ENCODE measurements at places on chromosomes 1 and 21. TPM values are rescaled to one million over a fixed set of nuclear protein-coding genes. Genes with fewer than 3 reads are reported as not detected.

DNA sequence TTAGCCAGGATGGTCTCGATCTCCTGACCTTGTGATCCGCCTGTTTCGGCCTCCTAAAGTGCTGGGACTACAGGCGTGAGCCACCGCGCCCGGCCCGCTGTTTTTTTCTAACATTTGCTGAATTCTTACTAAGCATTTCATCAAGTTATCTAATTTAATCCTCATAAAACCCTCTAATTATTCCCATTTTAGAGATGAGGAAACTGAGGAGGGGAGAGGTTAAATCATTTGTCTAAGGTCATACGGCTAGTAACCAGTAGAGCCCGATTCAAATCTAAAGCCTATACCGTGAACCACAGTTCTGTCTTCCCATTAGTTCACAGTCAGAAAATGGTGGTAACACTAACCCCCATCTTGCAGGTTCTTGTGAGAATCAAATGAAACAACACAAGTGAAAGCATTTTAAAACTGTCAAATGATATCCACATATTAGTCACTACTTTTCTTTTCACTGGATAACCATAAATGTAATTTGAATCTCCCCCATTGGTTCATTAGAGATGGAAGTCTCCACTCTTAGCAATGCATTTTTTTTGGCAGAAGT lies 10.6 kb downstream of the HEYL start:
- no peak for DNase-seq
- H3K4me1 ChIP-seq: peaks cover 3% of the 10 kb centered on the region
- no peak overlapping the region for H3K27ac ChIP-seq
- H3K4me3 ChIP-seq: no peak overlapping the region
- H3K27me3 ChIP-seq: no peaks in the 10 kb centered on the region
- no peaks in the 10 kb centered on the region for H3K36me3 ChIP-seq

DNA sequence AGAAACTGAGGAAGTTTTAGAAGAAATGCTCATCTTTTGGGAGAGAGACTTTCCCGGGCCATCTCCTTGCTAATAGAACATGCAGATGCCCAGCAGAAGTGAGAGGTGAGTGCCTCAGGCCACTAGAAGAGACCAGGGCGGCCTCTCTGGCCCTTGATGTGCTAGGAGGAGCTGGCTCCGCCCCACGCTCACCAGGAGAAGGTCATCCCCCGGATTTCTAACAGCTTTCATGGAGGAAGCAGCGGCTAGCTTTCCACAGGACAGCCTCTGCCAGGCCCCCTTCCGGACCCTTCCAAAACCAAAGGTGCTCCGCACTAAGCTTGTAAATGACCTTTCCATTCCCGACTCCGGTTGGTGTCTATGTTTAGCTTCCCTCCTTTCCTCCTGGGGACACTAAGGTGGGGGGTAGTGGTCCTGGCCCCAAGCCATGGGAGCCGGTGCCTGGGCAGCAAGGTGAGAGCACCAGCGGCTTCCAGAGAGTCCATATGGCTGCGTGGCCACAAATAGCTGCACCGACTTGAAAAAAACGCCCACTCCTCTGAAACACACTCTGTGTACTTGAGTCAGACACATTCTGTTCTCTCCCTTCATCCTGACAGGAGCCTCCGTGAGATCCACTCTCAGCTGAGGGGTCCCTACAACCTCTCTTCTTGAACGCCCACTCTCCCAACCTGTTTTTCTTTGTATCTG lies 249.9 kb downstream of the TNR start:
- no peaks in the 10 kb centered on the region for H3K4me1 ChIP-seq
- H3K36me3 ChIP-seq: no peaks in the 10 kb centered on the region
- DNase-seq: no peak
- H3K27ac ChIP-seq: no peak overlapping the region
- peaks cover 3% of the 10 kb centered on the region for H3K27me3 ChIP-seq

DNA sequence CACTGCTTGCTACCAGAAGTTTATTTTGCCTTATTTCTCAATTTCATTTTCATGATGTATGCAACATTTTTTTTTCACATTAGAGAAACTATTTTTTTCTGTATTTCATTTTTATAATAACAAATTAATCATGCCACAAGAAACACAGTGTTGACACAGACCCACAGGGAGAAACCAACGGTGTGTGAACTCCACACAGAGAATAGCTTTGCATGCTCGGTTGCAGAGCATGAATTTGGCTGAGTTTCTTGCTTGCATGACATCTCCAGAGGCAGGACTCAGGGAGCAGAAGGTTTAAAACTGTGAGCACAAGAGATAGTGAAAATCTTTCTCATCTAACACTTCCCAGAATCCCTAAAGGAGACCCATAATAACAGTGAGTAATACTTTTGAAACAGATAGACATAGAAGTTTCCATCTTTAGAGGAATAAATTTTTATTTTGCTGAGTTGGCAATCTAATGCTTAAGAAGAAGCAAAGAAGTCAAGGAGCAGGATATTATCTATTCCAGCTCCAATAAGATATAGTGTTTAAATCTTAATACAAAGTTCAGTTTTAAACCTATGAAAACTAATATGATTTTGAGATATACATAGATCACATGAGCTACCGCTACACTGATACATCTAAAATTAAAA lies 890.9 kb downstream of the MRPL39 start:
- H3K36me3 ChIP-seq: no peaks in the 10 kb centered on the region
- no peaks in the 10 kb centered on the region for H3K4me1 ChIP-seq
- DNase-seq: no peak
- H3K4me3 ChIP-seq: no peak overlapping the region
- H3K27ac ChIP-seq: no peak overlapping the region
- no peaks in the 10 kb centered on the region for H3K27me3 ChIP-seq

- no peak for DNase-seq
- no peaks in the 10 kb centered on the region for H3K27me3 ChIP-seq
- H3K4me1 ChIP-seq: no peaks in the 10 kb centered on the region
- peaks cover 4% of the 10 kb centered on the region for H3K36me3 ChIP-seq
Measured at GRCh38 chr1:75797606-75798216, 1.0 kb downstream of the MSH4 start.

- peaks cover 4% of the 10 kb centered on the region for H3K27me3 ChIP-seq
- DNase-seq: no peak
- H3K4me1 ChIP-seq: no peaks in the 10 kb centered on the region
- no peak overlapping the region for H3K4me3 ChIP-seq
- no peaks in the 10 kb centered on the region for H3K36me3 ChIP-seq
- no peak overlapping the region for H3K27ac ChIP-seq
Measured at GRCh38 chr1:162019006-162019405, 4.7 kb downstream of the OLFML2B start.

Gene PTPN7
- total RNA-seq: 99.8 TPM

DNA sequence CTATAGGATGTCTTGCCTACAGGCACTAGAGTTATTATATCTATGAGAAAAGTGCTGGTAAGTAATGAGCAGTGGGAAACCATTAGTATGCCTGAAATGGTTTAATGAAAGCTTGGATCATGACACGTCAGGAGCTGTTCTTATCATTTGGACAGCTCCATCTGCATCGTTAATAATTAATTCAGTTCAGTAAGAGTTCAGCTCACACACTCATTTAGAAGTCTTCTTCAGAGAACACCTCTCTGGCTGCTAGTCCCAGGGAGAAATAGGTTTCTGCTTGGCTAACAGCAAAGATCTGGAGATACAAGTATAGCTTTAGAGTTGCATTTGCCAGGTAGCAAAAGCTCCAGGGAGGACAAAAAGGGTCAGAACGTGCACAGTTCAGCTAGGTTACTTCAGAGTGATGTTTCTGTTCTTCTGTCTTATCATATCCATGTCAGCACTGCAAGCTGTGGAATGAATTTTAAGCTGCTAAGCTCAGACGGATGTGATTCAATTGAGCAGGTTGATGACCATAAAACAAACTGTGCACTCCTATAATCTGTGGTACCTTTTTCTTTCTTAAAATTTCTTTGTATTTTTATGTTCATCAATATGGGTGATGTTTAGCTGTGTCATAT lies 173.6 kb downstream of the ADGRL2 start:
- H3K36me3 ChIP-seq: no peaks in the 10 kb centered on the region
- DNase-seq: no peak
- no peaks in the 10 kb centered on the region for H3K4me1 ChIP-seq

DNA sequence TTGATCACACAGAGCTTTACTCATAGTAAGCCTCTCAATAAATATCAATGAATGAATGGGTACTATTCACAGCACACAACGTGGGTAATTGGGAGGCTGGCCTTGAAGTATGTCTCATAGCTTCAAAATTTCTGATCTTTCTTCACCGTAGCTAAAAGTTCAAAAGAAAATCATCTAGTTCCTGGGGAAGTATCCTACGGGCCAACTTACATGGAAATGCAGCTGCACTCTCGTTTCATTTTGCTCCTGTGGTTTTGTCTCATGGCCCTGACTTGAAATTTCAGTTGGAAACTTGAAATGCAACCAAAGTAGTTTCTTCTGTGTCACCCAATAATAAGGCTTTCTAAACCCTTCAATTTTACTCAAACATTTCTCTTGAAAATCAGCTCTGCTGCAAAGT lies 76.1 kb upstream of the CNIH3 start:
- H3K27ac ChIP-seq: no peak overlapping the region
- peaks cover 2% of the 10 kb centered on the region for H3K27me3 ChIP-seq
- no peak overlapping the region for H3K4me3 ChIP-seq
- no peak for DNase-seq
- no peaks in the 10 kb centered on the region for H3K36me3 ChIP-seq

GRCh38 chr1:241808265-241808664 lies 39.7 kb upstream of the EXO1 start:
- H3K36me3 ChIP-seq: no peaks in the 10 kb centered on the region
- no peaks in the 10 kb centered on the region for H3K27me3 ChIP-seq
- H3K27ac ChIP-seq: no peak overlapping the region
- H3K4me3 ChIP-seq: no peak overlapping the region

Gene PLEKHM2
- 55.2 TPM for total RNA-seq

DNA sequence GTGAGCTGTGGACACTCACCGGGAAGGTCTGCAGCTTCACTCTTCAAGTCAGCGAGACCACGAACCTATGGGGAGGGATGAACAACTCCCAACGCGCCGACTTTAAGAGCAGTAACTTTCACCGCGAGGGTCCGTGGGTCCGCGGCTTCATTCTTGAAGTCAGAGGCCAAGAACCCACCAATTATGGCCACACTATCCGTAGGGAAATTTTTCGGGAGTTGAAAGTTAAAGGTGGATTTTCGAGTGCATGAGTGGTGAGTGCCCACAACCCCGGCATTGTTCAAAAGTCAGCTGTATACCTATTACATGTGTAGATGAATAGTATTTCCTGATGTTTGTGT lies 19.7 kb downstream of the EXOC8 start:
- no peak for DNase-seq
- no peak overlapping the region for H3K27ac ChIP-seq
- no peaks in the 10 kb centered on the region for H3K27me3 ChIP-seq
- H3K4me1 ChIP-seq: no peaks in the 10 kb centered on the region

GRCh38 chr1:44723496-44724295 lies 7.3 kb downstream of the RNU5D-1 start:
- H3K36me3 ChIP-seq: no peaks in the 10 kb centered on the region
- H3K27ac ChIP-seq: peak overlapping the region; percentile 87
- H3K27me3 ChIP-seq: no peaks in the 10 kb centered on the region
- DNase-seq: peak; percentile 66
- peaks cover 32% of the 10 kb centered on the region for H3K4me1 ChIP-seq

DNA sequence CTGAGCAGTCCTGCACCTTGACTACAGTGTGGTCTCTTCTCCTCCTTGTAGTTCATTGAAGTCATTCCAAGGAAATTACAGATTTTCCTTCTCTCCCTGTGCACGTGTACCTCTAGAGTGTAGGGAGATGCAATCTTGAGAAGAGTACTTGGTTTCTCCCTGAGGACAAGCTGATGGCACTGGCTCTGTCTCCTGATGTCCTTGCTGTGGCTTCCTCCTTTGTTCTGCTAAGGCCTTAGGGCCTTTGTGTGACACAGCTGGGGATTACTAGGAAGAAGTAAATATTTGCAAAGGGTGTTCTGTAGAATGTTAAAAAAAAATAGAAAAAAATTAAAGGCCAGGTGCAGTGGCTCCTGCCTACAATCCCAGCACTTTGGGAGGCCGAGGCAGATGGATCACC lies 66.2 kb upstream of the APOBEC4 start:
- no peaks in the 10 kb centered on the region for H3K27me3 ChIP-seq
- no peaks in the 10 kb centered on the region for H3K4me1 ChIP-seq
- no peak overlapping the region for H3K4me3 ChIP-seq
- no peak for DNase-seq
- H3K36me3 ChIP-seq: no peaks in the 10 kb centered on the region
- H3K27ac ChIP-seq: no peak overlapping the region

GRCh38 chr1:47444562-47445465 lies 7.0 kb downstream of the FOXD2 start:
- no peaks in the 10 kb centered on the region for H3K4me1 ChIP-seq
- no peak for DNase-seq
- H3K4me3 ChIP-seq: no peak overlapping the region
- no peaks in the 10 kb centered on the region for H3K36me3 ChIP-seq
- no peak overlapping the region for H3K27ac ChIP-seq

DNA sequence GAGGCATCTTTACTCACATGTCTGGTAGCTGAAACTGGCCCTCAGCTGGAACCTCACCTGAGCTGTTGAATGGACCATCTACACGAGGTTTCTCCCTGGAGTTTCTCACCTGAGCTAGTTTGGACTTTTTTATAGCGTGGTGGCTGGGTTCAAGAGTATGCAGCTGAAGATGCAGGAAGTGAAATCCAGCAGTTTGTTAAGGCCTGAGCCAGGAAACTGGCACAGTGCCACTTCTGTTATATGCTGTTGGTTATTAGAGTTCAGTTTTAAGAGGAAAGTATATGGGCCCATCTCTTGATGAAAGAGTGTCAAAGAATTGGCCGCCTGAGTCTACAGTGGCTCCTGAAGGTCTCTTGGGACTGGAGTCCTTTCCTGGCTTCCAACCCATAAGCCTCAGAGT lies 35.6 kb downstream of the STUM start:
- no peaks in the 10 kb centered on the region for H3K4me1 ChIP-seq
- no peak overlapping the region for H3K4me3 ChIP-seq
- H3K27me3 ChIP-seq: no peaks in the 10 kb centered on the region
- no peaks in the 10 kb centered on the region for H3K36me3 ChIP-seq
- no peak overlapping the region for H3K27ac ChIP-seq
- DNase-seq: no peak

DNA sequence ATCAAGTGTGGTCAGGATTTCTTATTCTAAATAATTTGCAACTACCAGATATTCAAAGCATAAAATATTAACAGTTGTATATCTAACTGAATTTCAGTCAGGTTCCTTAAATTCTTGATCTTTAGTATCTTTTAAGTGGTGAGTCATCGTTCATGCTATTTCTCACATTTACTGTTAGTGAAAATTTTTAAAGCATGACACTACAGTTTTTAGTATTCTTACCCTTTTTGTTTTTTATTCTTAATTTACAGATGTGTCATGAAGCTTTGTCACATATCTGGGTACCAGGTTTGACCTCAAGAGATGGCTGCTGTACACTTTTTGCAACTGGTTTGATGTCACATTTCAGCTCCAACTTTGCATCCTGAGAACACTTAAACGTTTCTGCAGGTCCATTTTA lies 12.7 kb downstream of the AKIRIN1 start:
- peaks cover 18% of the 10 kb centered on the region for H3K36me3 ChIP-seq
- no peaks in the 10 kb centered on the region for H3K4me1 ChIP-seq
- H3K4me3 ChIP-seq: no peak overlapping the region
- no peak for DNase-seq

Gene KCNA3
- 3.1 TPM for total RNA-seq

GRCh38 chr1:10507111-10507879 lies 32.5 kb downstream of the PEX14 start:
- no peaks in the 10 kb centered on the region for H3K27me3 ChIP-seq
- H3K4me1 ChIP-seq: peaks cover 27% of the 10 kb centered on the region
- DNase-seq: no peak
- 0 out of 2 replicates have a peak, but pooled peaks cover 1% of the 10 kb centered on the region for H3K36me3 ChIP-seq
- H3K27ac ChIP-seq: peak overlapping the region; percentile 38
- no peak overlapping the region for H3K4me3 ChIP-seq

GRCh38 chr21:15444118-15444960 lies 285.4 kb upstream of the USP25 start:
- no peaks in the 10 kb centered on the region for H3K27me3 ChIP-seq
- H3K4me3 ChIP-seq: no peak overlapping the region
- H3K27ac ChIP-seq: no peak overlapping the region
- H3K4me1 ChIP-seq: peaks cover 13% of the 10 kb centered on the region
